Stimulated activated naive CD4-positive, alpha-beta T cell treated with Interleukin-2 at 50 U/mL for 16 hours (primary cell): ENCODE measurements at places on chromosomes 5 and 9.

DNA sequence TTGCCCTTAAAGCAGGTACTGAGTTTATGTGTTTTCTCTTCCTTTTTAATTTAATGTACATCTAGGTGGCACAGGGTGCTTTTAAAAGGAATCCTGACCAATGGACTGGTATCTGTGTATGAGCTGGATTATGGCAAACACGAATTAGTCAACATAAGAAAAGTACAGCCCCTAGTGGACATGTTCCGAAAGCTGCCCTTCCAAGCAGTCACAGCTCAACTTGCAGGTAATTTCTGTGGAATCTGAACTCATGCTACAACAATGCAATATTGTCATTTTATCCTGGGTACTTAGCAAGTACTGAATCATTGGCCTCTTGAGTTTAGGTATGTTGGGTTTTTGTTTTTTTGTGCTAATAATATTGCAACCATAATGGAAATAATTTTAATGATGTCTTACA is 14.4 kb upstream of the TMOD1 start:
- DNase-seq = no peak

GRCh38 chr5:180026734-180027458 is 44.7 kb downstream of the RNF130 start:
- DNase-seq = no peak

DNA sequence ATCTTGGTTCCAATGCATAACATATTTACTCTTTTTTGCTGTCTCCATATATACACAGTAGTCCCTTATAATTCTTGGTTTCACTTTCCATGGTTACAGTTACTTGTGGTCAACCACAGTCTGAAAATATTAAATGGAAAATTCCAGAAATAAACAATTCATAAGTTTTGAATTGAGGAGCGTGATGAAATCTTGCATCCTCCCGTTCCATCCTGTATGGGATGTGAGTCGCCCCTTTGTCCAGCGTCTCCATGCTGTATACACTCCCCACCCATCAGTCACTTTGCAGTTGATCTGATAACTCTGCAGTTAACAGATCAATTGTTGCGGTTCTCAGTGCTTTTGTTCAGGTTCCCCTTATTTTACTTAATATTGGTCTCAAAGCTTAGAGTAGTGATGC is 11.5 kb upstream of the FAF2 start:
- DNase-seq = no peak

- DNase-seq = no peak
These were observed 115.4 kb downstream of the ST8SIA4 start for GRCh38 chr5:100787648-100788047.

- no peak for DNase-seq
These were observed 202.3 kb upstream of the OR13F1 start for GRCh38 chr9:104301755-104302154.

- no peak for DNase-seq
These were observed 25.2 kb downstream of the MAP3K1 start for GRCh38 chr5:56840597-56840996.
